ENCODE measurements at places on chromosomes 11 and 22.

DNA sequence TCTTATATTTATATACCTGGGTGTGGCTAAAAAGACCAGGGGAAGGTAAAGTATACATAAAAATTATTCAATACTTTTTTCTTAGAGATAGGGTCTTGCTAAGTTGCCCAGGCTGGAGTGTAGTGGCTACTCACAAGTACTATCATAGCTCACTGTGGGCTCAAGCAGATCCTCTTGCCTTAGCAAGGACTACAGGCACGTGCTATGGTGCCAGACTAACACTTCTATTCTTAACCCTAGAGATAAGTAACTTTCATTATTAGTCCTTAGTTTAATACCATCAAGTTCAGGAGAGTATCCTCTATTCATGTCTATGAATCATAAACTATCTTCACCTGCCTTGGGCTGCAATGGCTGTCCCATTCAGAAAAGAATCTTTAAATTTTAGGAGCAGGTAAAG, 11.9 kb downstream of the FCHSD2 start:
- no peak for DNase-seq

DNA sequence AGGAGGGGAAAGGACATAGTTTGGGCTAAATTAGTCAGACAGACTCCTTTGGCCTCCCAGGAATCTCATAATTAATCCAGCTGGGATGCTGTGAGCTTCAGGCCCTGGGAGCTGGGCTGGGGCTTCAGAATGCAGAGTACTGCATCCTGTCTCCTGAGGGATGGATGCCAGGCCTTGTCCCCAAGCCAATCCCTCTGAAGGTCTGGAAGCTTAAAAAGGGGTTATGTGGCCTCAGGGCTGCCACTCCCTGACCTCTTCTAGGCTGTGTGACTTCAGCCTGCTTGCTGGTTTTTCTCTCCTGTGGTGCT, 6.9 kb upstream of the LRRC32 start:
- no peak for DNase-seq

- DNase-seq: no peak
Measured at GRCh38 chr22:46078241-46079092, 71.9 kb upstream of the PPARA start.

GRCh38 chr11:116994195-116994594, 104.0 kb downstream of the SIK3 start:
- DNase-seq: no peak

GRCh38 chr22:36236388-36237319, 2.7 kb downstream of the APOL2 start:
- no peak for DNase-seq

DNA sequence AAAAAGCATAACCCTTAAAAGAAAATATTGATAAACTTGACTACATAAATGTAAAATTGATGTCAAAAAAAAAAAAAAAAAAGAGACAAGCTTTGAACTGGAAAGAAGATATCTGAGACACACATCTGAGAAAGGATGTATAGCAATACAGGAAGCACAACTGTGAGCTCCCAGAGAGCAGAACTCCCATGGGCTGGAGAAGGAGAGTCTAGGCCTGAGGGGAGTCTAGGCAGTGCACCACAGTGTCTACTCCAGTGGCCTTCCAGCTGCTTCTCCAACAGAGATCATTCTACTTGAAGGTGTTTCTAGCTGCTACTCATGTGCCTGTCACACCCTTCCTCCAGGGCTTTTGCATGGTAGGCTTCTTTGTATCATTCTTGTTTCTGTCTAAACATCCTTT, 54.2 kb upstream of the SYT9 start:
- no peak for DNase-seq

DNA sequence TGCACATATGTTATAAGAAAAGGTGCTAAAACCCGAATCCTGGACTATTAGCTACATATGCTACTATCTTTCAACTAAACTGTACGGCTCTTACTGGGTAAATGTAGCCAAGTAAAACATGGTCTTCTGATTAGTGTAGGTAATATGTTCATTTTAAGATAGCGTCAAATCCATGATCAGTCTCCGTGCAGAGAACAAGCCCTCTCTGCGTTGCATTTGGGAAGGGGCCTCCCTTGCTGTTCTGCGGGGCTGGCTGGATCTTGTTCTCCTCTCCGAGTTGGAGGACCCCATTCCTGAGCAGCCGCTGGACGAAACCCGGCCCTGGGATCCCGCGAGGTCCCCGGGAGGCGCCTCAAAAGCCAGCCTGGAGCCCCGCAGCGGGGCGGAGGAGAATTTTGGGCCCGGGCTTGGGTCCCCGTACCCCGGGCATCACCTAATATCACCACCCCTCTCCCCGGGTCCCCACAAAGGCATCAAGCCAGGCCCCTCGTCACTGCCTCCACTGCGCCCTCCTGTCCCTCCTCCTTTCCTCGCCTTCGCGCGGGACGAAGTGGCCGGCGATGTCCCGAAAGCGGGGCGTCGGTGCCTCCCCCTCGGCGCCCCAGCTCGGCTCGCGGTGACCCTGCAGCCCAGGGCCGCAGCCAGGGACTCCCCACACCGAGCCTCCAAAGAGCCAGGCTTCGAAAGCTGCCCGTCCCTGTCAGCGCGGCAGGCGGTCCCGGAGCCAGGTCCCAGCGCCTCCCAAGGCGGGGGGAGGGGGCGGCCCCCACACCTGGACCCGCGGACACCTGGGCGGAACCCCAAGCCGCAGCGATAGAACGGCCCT, 54.5 kb upstream of the FBXO3 start:
- no peak for DNase-seq

DNA sequence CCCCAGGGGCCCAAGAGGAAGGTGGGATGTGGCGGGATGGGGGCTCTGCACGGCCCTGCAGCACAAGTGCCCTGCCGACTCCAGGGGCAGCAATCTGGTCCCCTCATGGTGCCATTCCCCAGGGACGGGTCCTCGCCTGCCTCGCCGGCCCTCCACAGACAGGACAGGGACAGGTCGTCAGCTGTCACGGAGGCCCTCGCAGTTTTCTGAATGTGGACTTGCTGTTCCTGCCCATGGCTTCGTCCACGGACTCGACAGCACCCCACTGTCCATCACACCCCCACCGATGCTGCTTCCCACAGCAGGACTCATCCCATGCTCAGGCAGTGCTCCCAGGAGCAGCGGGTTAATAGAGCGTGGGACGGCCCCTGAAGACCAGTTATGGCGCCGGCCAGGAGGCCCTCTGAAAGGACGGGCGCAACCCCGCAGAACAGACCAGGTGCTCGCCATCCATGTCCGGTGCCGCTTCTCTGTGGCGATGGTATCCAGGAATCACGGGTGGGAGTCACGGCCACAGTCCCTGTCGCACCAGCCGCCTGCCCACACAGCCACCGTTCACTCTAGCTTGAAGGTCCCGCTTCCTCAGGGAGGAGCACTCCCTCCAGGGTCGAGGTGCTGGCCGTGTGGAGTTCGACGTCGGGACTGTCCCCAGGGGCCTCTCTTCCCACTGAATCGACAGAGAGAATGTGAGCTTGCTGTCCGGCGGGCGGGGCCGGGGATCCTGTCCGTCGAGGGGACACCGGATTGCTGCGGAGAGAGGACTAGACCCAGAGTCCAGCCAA, 18.5 kb upstream of the MUC2 start:
- DNase-seq: no peak

DNA sequence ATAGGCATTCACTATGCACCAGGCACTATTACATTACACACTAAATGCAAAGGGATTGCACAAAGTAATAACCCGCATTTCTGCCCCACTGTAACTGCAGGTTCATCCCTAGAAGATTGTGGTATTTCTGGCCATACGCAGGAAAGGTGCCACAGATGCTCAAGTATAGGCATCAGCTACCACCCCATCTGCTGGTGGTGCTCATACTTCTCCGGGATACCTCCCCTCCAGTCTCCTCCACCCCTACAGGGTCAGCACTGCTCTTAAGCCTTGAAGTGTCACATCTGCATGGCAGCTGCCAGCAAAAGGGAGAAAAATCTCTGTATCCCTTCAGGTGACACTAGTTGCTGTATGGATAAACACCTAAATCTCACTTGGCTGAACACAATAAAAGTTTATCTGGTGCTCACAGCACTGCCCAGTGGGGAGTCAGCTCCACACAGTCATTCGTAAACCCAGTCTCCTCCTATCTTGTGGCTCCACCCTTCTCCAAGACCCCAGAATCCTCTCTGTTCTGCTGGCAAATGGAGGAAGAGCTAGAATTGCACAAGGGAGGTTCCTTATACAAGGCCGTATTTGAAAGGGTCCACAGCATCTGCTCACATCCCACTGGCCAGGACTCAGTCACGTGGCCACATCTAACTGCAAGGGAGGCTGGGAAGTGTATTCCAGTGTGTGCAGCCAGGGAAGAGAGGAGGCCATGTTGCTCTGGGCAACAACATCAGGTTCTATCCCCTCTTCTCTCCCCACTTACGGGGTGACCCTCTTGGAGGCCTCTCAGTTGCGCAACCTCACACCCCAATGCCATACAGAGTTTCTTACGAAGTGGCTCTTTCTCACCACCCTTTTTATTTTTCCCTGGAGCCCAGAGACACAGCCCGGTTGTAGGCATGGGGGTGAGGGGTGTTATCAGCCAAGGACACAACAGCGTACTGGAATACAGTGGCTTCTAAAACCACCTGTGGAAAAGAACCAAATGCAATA, 114.7 kb downstream of the BUD13 start:
- DNase-seq: no peak

DNA sequence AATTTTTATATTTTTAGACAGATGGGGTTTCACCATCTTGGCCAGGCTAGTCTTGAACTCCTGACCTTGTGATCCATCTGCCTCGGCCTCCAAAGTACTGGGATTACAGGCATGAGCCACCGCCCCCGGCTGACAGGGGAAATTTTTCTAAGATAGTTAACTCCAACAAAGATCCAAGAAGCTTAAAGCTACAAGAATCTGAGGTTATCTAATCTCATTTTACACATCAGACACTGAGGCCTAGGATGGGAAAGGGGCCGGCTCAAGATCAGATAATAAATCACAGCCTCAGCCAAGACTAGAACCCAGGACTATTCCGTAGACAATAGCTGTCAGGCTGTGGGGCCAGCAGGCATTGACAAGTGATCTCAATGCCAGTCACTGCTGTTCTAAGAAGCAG, 94.0 kb downstream of the AMBRA1 start:
- no peak for DNase-seq

- DNase-seq: no peak
Measured at GRCh38 chr22:27660306-27660705, 141.2 kb downstream of the MN1 start.

- no peak for DNase-seq
Measured at GRCh38 chr11:34680206-34680605, 59.3 kb downstream of the EHF start.

- no peak for DNase-seq
Measured at GRCh38 chr11:66131937-66132632, 62.0 kb downstream of the PACS1 start.

- DNase-seq: no peak
Measured at GRCh38 chr11:126468102-126468521, 112.6 kb downstream of the ST3GAL4 start.

DNA sequence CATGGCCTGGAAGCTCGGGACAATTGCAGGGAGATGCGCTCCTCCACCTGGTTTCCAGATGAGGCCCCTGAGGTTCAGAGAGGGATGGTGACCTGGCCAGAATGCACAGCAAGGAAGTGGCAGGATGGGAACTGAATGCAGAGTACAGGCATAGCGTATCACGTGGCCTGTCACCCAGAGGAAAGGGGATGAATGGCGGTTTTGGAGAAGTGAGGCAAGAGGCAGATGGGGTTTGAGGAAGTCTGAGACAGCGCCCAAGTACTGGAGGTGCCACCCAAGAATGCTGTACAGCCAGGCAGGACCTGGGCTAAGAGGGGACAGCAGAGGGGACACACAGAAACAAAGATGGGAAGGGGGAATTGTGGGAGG, 4.9 kb downstream of the RAB3IL1 start:
- no peak for DNase-seq

- no peak for DNase-seq
Measured at GRCh38 chr11:125075900-125076317, 12.8 kb downstream of the SLC37A2 start.

GRCh38 chr22:46007003-46007847, 30.3 kb upstream of the WNT7B start:
- DNase-seq: no peak

DNA sequence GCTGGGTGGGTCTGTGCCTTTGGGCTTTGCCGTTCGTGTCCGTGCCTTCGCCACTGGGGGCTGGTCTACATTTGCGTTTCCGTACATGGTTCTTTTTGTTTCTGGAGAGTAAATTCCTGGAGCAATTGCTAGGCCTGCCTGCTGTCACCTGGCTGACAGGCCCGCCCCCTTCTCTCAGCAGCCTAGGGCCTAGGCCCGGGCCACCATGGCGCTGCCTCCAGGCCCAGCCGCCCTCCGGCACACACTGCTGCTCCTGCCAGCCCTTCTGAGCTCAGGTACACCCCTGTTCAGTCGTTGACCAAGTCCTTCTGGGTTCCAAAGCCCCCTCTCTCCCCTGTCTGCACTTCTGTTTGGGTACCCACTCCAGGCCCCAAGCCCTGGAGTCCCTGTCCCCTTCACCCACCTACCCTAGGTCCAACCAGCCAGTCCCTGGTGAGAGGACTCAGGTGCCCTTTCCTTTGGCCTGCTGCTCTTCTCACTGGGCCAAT, 649 bp downstream of the TMEM25 start:
- DNase-seq: no peak

All from activated naive CD4-positive, alpha-beta T cell (primary cell).